ENCODE measurements at places on chromosomes 16 and 17. TPM values are rescaled to one million over a fixed set of nuclear protein-coding genes. Genes with fewer than 3 reads are reported as not detected.

DNA sequence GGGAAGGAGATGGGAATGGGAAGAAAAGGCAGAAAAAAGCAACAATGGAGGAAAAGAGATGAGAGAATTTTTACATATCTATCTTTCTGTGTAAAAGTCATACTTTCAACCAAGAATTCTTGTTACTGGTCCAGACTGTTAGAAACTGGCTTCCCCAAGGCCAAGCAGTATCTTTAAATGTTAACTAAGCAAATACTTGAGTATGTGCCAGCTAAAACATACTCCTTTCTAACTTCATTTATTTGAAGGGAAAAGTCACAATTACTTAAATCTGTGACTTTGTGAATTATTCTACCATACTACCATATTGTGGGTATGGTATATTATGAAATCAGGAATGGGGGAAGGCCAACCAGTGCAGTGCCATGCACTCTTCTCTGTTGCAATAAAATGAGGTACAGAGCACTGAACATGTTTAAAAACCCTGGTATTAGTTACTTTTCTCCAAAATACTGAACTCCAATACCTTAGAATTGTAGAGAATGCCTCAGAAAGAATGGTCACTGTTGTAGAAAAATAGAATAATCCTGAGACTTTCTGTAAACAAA lies 92.3 kb upstream of the C17orf78 start:
- no peak overlapping the region for H3K4me3 ChIP-seq
- no peak overlapping the region for H3K27ac ChIP-seq
- peaks cover 19% of the 10 kb centered on the region for H3K36me3 ChIP-seq
- no peaks in the 10 kb centered on the region for H3K4me1 ChIP-seq

DNA sequence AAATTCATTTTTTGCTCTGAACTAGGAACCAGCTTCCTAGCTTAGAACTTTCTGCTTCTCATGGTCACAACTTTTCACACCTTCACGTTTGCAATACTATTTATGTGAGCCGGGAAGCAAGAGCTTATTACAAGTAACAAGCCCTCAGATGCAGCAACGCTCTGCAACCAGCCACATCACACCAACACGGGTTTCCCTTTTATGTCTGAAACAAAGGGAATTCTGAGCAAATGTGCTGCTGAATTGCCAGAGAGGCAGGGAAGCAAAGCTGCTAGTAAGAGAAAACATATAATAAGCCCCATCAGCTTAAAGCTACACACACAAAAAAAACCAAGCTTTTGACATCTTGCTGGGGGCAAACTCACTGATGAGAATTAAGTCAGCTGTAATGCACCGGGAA lies 122.2 kb downstream of the SLC39A11 start:
- H3K4me1 ChIP-seq, result no peaks in the 10 kb centered on the region
- no peaks in the 10 kb centered on the region for H3K27me3 ChIP-seq
- H3K4me3 ChIP-seq, result no peak overlapping the region
- no peak for DNase-seq
- H3K36me3 ChIP-seq, result no peaks in the 10 kb centered on the region

GRCh38 chr16:75475420-75475847 lies 10.9 kb upstream of the TMEM170A start:
- H3K36me3 ChIP-seq, result no peaks in the 10 kb centered on the region
- no peaks in the 10 kb centered on the region for H3K27me3 ChIP-seq
- H3K4me1 ChIP-seq, result no peaks in the 10 kb centered on the region
- H3K27ac ChIP-seq, result no peak overlapping the region
- H3K4me3 ChIP-seq, result no peak overlapping the region
- no peak for DNase-seq

- H3K4me3 ChIP-seq, result no peak overlapping the region
- H3K4me1 ChIP-seq, result no peaks in the 10 kb centered on the region
- no peak overlapping the region for H3K27ac ChIP-seq
- no peak for DNase-seq
Observed at GRCh38 chr17:71375948-71376347, 744.9 kb upstream of the SOX9 start.

DNA sequence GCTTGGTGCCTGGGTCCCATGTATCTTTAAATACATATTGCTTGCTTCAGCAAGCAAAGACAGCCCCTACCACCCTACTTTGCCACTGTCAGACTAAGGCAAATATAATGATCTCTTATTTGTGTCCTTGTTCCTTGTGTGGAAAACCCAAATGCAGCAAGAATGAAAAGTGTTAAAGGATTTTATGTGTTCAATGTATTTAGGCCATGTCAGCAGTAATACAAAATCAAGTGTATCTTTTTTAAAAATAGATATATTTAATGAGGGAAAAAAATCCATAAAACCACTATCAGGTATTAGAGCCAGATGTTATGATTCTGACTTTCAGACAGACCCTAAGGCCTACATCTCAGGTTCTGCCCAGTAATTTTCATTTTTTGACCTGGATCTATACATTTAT lies 374.5 kb downstream of the SEC14L1 start:
- no peak overlapping the region for H3K4me3 ChIP-seq
- no peaks in the 10 kb centered on the region for H3K27me3 ChIP-seq
- H3K27ac ChIP-seq, result no peak overlapping the region
- no peaks in the 10 kb centered on the region for H3K36me3 ChIP-seq
- no peaks in the 10 kb centered on the region for H3K4me1 ChIP-seq

DNA sequence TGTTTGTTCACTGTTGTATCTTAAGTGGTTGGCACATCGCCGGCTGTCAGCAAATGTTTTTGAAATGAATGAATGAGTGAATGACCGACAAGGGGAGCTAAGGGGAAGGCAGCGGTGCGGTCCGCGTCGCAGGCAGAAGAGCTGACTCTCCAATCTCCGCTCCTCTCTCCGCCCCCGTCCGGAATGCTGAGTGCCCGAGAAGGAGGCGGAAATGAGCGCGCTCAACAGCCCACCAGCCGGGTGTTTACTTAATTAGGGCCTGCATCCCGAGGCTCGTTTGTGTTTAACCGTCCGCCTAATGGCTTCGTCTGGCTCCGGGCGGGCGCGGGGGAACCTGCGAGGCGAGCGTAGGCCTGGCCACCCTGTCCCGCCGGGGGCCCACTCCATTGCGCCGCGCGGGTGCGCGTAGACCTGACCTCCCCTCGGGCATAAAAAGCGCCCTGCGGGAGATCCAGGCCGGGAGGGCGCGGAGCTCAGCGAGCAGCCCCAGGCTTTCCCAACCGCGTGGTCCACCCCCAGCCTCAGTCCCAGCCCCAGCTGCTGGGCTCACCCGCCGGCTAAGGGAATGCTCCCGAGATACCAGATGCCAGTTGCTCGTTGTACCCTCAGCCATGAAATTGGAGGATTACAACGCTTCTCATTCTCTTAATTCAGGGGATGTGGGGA lies 2.5 kb upstream of the CDH3 start:
- no peak for DNase-seq
- H3K4me3 ChIP-seq, result no peak overlapping the region
- no peaks in the 10 kb centered on the region for H3K4me1 ChIP-seq
- peaks cover 56% of the 10 kb centered on the region for H3K27me3 ChIP-seq
- H3K27ac ChIP-seq, result no peak overlapping the region
- H3K36me3 ChIP-seq, result no peaks in the 10 kb centered on the region

DNA sequence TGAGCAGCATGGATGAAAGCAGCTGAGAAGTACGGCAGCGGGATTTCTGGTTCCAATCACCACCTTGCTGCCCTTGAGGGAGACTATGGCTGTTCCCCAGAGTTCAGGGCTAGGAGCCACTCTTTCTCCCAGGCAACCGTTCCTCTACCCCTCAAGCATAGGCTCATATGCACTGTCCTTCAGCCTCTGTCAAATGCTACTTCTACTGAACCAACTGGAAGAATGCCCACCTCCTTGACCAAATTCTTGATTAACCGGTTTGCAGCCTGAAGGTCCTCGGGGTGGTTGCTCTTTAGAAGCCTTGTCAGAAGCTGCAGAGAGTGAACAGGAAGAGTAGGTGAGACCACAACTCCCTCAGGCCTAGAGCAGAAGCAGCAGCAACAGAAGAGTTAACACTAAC lies 23.8 kb downstream of the GGA2 start:
- no peaks in the 10 kb centered on the region for H3K27me3 ChIP-seq
- peaks cover 99% of the 10 kb centered on the region for H3K36me3 ChIP-seq
- no peaks in the 10 kb centered on the region for H3K4me1 ChIP-seq
- no peak for DNase-seq
- H3K4me3 ChIP-seq, result no peak overlapping the region
- no peak overlapping the region for H3K27ac ChIP-seq

GRCh38 chr17:15012351-15012980 lies 252.7 kb downstream of the PMP22 start:
- no peak overlapping the region for H3K4me3 ChIP-seq
- H3K27ac ChIP-seq, result no peak overlapping the region
- DNase-seq, result no peak
- no peaks in the 10 kb centered on the region for H3K27me3 ChIP-seq

GRCh38 chr17:80816241-80817103 lies 175.2 kb upstream of the CHMP6 start:
- DNase-seq, result peak; percentile 8
- no peaks in the 10 kb centered on the region for H3K36me3 ChIP-seq
- peaks cover 5% of the 10 kb centered on the region for H3K4me1 ChIP-seq
- H3K27me3 ChIP-seq, result no peaks in the 10 kb centered on the region
- no peak overlapping the region for H3K27ac ChIP-seq
- no peak overlapping the region for H3K4me3 ChIP-seq

GRCh38 chr17:52147431-52147830 lies 11.1 kb downstream of the CA10 start:
- H3K36me3 ChIP-seq, result no peaks in the 10 kb centered on the region
- H3K4me1 ChIP-seq, result no peaks in the 10 kb centered on the region
- H3K27me3 ChIP-seq, result no peaks in the 10 kb centered on the region
- DNase-seq, result no peak
- H3K27ac ChIP-seq, result no peak overlapping the region

- DNase-seq, result no peak
- H3K27ac ChIP-seq, result no peak overlapping the region
- H3K4me3 ChIP-seq, result no peak overlapping the region
- peaks cover 35% of the 10 kb centered on the region for H3K27me3 ChIP-seq
- H3K36me3 ChIP-seq, result no peaks in the 10 kb centered on the region
Observed at GRCh38 chr17:80471922-80472321, 4.5 kb downstream of the NPTX1 start.

DNA sequence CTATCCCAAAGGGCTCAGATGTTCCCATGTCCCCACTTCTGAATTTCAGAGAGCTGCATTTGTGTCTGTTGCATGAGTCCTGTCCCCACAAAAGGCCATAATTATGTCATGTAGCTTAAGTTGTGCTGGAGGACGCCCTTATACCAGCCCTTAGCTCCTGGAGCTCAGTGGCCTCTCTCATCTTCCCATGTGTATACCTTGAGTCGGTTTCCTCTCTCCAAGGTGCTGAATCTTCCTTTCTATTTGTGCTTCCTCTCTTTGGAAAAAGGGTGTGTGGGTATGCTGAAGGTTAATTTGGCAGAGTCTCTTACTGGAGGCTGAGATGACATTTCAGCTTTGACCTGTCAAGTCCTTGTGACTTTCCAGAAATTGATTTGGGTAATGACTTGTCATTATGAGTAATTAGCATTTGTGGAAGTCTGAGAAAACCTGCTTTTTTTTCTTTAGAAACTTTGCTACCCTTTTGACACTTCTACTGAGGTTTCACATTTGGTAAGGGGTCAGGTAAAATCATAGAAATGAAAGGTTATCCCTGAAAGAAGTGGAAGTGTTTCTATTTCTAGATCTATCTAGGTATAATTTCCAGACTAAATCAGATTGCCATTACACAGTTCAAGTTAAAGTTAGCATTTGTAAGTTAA lies 185.4 kb downstream of the ABCC12 start:
- H3K27me3 ChIP-seq, result no peaks in the 10 kb centered on the region
- no peak overlapping the region for H3K27ac ChIP-seq
- no peaks in the 10 kb centered on the region for H3K36me3 ChIP-seq
- H3K4me3 ChIP-seq, result no peak overlapping the region
- H3K4me1 ChIP-seq, result no peaks in the 10 kb centered on the region

GRCh38 chr16:66199189-66199588 lies 167.3 kb upstream of the CDH5 start:
- DNase-seq, result no peak
- H3K27me3 ChIP-seq, result no peaks in the 10 kb centered on the region
- H3K27ac ChIP-seq, result no peak overlapping the region
- no peaks in the 10 kb centered on the region for H3K36me3 ChIP-seq
- no peaks in the 10 kb centered on the region for H3K4me1 ChIP-seq

GRCh38 chr17:82980632-82981031 lies 98.8 kb upstream of the METRNL start:
- no peak for DNase-seq
- no peaks in the 10 kb centered on the region for H3K27me3 ChIP-seq
- H3K36me3 ChIP-seq, result no peaks in the 10 kb centered on the region
- H3K4me1 ChIP-seq, result no peaks in the 10 kb centered on the region
- no peak overlapping the region for H3K27ac ChIP-seq

- H3K4me3 ChIP-seq, result no peak overlapping the region
- DNase-seq, result no peak
- H3K27ac ChIP-seq, result no peak overlapping the region
- H3K27me3 ChIP-seq, result no peaks in the 10 kb centered on the region
- no peaks in the 10 kb centered on the region for H3K4me1 ChIP-seq
- H3K36me3 ChIP-seq, result no peaks in the 10 kb centered on the region
Observed at GRCh38 chr16:52398491-52398960, 148.4 kb downstream of the TOX3 start.

DNA sequence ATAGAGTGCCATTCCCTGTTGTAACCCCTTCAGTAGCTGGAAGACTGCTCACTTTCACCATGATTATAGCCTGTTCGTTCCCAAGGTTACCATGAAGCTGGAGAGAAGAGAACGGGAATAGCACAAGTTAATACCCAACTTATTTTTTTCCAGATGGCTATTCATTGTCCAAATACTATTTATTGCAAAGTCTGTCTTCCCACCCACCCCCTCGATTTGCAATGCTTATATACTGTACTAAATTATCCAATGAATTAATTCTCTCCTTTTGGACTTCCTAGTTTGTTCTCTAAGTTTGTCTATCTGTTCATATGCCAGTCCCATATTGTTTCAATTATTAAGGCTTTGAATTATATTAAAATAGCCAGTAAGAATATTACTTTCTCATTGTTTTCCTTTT lies 231.0 kb downstream of the RAB11FIP4 start:
- no peaks in the 10 kb centered on the region for H3K4me1 ChIP-seq
- no peaks in the 10 kb centered on the region for H3K27me3 ChIP-seq
- DNase-seq, result no peak
- no peak overlapping the region for H3K4me3 ChIP-seq
- H3K36me3 ChIP-seq, result no peaks in the 10 kb centered on the region
- no peak overlapping the region for H3K27ac ChIP-seq

GRCh38 chr16:2784358-2785100 lies 2.8 kb downstream of the PRSS33 start:
- peaks cover 32% of the 10 kb centered on the region for H3K27me3 ChIP-seq
- H3K4me3 ChIP-seq, result peak overlapping the region; percentile 26
- H3K4me1 ChIP-seq, result peaks cover 1% of the 10 kb centered on the region
- no peak for DNase-seq
- H3K36me3 ChIP-seq, result no peaks in the 10 kb centered on the region

GRCh38 chr16:81632392-81633146 lies 146.5 kb upstream of the PLCG2 start:
- H3K27ac ChIP-seq, result no peak overlapping the region
- no peak overlapping the region for H3K4me3 ChIP-seq
- no peaks in the 10 kb centered on the region for H3K36me3 ChIP-seq
- no peaks in the 10 kb centered on the region for H3K27me3 ChIP-seq
- no peaks in the 10 kb centered on the region for H3K4me1 ChIP-seq

PLA2G10 gene
- not detected for total RNA-seq

CRYBA1 gene
- not detected for total RNA-seq

CD19 gene
- not detected for total RNA-seq

CDRT15 gene
- not detected for total RNA-seq

GUCY2D gene
- not detected for total RNA-seq

RFFL gene
- total RNA-seq, result 35.2 TPM

LITAFD gene
- not detected for total RNA-seq

TAC4 gene
- not detected for total RNA-seq

SEZ6 gene
- total RNA-seq, result not detected

AFMID gene
- total RNA-seq, result 11.7 TPM

C16orf74 gene
- not detected for total RNA-seq

DDX5 gene
- total RNA-seq, result 771 TPM

ADAP2 gene
- total RNA-seq, result 1.2 TPM

All from gastrocnemius medialis (tissue), 4 donors.